Left lung (tissue), 14 donors: ENCODE measurements at places on chromosomes 6 and 20. TPM values are rescaled to one million over a fixed set of nuclear protein-coding genes. Genes with fewer than 3 reads are reported as not detected.
A peak's percentile ranks its signal among the peaks of the same experiment; 100 is the strongest.

The RIMS4 gene
- 4.5 TPM for total RNA-seq

The FUT9 gene
- total RNA-seq, result not detected

DNA sequence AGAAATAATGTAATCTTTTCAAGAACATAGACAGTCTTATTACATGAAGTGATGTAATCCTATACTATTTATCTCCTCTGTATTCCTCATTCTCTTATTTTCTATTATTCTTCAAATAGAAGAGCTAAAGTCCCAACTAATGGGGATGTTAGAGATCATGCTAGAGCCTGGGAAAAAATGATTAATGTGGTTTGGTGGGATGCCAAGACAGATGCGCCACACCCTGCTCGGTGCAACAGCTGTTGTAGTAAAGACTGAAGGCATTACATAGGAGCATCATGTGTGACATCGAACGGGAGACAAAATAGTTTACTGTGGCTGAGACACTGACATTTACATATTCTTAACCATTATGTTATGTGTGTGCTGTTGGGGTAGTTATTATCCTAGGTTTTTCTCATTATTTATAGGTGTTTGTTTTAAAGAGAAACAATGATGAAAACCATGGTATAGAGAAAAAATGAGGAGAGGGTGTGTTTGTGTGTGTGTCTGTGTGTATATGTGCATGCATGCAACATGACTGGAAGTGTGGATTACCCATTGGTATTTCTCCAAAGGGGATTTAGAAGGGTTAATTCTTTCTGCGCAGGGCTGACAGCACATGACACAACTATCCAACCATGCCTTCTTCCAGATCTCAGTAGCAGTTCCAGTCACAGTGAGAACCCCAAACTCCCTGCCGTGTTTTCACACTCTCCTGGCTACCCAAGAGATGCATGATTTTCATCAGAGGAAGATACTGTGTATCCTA, 155.3 kb downstream of the EYA4 start:
- H3K36me3 ChIP-seq, result no peaks in the 10 kb centered on the region
- H3K4me1 ChIP-seq, result no peaks in the 10 kb centered on the region
- H3K27me3 ChIP-seq, result no peaks in the 10 kb centered on the region
- DNase-seq, result no peak
- no peak overlapping the region for H3K27ac ChIP-seq
- H3K4me3 ChIP-seq, result no peak overlapping the region

GRCh38 chr6:137949686-137950390, 82.8 kb downstream of the TNFAIP3 start:
- H3K4me3 ChIP-seq, result no peak overlapping the region
- H3K27ac ChIP-seq, result no peak overlapping the region
- no peak for DNase-seq
- no peaks in the 10 kb centered on the region for H3K27me3 ChIP-seq
- H3K4me1 ChIP-seq, result peaks cover 8% of the 10 kb centered on the region

GRCh38 chr20:36745234-36745926, 510 bp downstream of the NDRG3 start:
- DNase-seq, result peak; percentile 45
- H3K27ac ChIP-seq, result peak overlapping the region; percentile 45
- H3K27me3 ChIP-seq, result no peaks in the 10 kb centered on the region
- H3K36me3 ChIP-seq, result no peaks in the 10 kb centered on the region
- H3K4me3 ChIP-seq, result peak overlapping the region; percentile 90
- H3K4me1 ChIP-seq, result peaks cover 17% of the 10 kb centered on the region

GRCh38 chr6:55633471-55633870, 54.5 kb upstream of the HMGCLL1 start:
- no peaks in the 10 kb centered on the region for H3K36me3 ChIP-seq
- no peaks in the 10 kb centered on the region for H3K4me1 ChIP-seq
- H3K27me3 ChIP-seq, result no peaks in the 10 kb centered on the region

GRCh38 chr20:59131551-59132285, 31.9 kb upstream of the ZNF831 start:
- no peaks in the 10 kb centered on the region for H3K4me1 ChIP-seq
- no peak overlapping the region for H3K27ac ChIP-seq
- no peaks in the 10 kb centered on the region for H3K27me3 ChIP-seq
- no peak overlapping the region for H3K4me3 ChIP-seq

GRCh38 chr6:83038246-83038645, 27.4 kb downstream of the UBE3D start:
- no peaks in the 10 kb centered on the region for H3K4me1 ChIP-seq
- H3K36me3 ChIP-seq, result no peaks in the 10 kb centered on the region
- H3K27me3 ChIP-seq, result no peaks in the 10 kb centered on the region
- H3K27ac ChIP-seq, result no peak overlapping the region
- H3K4me3 ChIP-seq, result no peak overlapping the region

- H3K4me3 ChIP-seq, result no peak overlapping the region
- peaks cover 73% of the 10 kb centered on the region for H3K4me1 ChIP-seq
- H3K27me3 ChIP-seq, result no peaks in the 10 kb centered on the region
- no peak overlapping the region for H3K27ac ChIP-seq
Measured at GRCh38 chr6:144360401-144360800, 75.3 kb downstream of the UTRN start.
